ENCODE measurements at places on chromosomes 12 and 14. TPM values are rescaled to one million over a fixed set of nuclear protein-coding genes. Genes with fewer than 3 reads are reported as not detected.

Gene MAP1LC3B2
- 1.2 TPM for total RNA-seq

Gene MYO1A
- 0.26 TPM for total RNA-seq

GRCh38 chr14:49193332-49194065, 392.7 kb downstream of the RPS29 start:
- no peak for DNase-seq

DNA sequence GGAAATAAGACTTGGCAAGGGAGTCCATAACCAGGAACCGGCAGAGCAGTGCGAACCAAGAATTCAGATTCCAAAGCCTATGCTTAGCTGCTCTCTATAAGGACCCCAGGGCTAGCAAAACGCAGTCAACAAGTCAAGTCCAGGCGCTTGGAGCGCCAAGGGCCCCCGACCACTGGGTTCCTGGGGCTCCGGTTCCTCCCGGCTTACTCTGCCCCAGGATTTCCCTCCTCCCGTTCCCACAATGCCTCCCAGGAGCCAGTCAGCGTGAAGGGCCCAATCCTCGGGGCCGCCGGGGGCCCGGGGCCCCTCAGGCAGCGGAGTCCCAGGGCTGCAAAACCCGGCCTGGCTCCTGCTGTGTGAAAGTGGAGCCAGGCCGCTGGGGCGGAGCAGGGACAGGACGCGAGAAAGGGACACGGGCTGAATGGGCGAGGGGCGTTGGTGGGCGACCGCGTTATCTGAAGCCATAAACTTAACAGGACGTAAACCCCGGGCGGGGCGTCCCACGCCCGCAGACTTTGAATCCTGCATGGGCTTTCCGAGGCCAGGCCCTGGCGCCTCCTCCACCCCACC, 1.5 kb downstream of the KRT8 start:
- peak; percentile 84 for DNase-seq

Gene GLIPR1L1
- not detected for total RNA-seq

GRCh38 chr14:103372552-103373304, 12.5 kb upstream of the MARK3 start:
- DNase-seq, result peak; percentile 93

DNA sequence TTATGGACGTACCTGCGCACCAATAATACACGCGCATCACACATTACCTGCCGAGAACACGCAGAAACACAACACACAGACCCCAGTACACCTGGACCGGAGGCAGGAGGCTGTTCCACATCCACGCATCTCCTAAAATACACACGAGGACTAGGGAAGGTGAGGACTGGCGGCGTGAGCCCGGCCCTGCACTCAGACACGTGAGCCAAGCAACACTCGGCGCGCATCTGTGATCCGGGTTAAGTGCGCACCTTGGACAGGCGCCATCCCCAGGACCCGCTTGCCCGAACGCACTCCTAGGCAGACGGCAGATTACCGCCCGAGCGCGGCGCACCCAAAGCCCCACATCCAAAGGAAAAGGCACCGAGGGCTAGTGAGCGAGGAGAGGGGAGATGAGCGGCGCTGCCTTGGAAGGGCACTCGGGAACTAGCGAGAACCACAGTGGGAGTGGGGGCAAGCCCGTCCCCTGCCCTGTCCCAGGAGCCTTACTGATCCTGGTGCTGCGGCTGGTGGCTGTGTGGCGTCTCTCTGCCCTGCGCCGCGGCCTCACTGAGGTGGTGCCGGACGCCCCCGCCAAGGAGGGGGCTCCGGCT, 417 bp downstream of the GLS2 start:
- DNase-seq, result no peak

DNA sequence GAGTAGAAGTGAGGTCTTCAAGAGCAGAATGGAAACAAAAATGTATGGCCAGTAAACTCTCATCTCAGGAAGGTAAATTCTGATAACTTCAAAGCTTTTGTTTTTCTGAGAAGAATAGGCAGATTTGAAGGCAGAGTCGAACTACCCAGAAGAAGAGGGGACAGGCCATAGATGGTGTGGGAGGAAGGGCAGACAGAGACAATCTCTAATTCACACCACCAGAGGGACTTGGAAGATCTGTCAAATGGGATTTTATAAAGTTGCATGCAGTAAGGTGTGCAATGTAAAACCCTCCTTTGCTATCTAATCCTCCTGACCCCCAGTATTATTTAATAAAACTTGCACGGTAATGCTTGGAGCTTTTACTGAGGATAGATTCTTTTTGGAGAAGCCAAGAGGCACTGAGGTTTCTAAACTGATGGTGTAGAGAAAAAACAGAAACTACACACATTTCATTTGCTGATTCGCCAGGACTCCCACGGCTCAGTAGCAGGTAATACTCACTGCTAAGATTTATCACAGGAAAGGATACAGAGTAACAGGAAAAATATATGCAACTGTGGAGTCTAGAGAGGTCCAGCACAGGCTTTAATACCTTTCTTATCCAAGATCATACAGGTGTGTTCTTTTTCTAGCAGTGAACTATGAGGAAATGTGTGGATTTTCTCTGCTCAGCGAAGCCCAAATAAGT, 18.3 kb downstream of the SLC38A2 start:
- DNase-seq, result no peak

GRCh38 chr12:105721051-105721825, 390.7 kb downstream of the C12orf75 start:
- peak; percentile 88 for DNase-seq

- peak; percentile 54 for DNase-seq
Observed at GRCh38 chr14:68099495-68100045, 280.0 kb downstream of the RAD51B start.

DNA sequence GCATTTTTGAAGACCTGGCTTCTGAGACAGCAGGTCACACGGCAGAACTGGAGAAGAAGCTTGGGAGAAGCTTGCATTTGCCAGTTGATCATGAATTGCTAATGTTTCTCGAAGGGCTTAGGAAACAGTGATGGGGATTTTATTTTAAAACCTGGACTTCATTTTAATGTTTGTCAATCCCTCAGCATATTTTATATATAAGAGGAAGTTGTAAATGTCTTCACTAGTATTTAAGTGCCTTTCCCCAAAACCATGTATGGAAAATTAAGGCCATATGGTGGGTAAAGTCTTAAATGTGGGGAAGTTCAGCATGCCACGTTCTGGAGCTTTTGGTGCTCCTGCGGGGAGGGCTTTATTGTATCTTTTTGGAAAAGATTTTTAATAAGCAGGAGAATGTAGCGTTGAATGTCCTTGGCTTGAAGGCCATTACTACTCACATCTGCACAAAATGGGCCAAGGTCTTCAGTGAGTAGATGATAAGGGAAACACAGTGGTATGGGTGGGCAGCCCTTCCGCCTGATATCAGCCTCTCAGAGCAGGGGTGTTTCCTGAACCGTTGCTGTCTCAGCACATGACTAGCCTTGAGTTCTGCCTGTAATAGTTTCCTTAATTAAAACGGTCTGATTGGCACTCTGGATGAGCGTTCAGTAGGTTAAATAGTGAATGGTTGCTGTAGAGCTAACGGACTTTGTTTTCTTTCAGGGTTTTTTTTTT, 511.4 kb downstream of the PCNX1 start:
- no peak for DNase-seq

DNA sequence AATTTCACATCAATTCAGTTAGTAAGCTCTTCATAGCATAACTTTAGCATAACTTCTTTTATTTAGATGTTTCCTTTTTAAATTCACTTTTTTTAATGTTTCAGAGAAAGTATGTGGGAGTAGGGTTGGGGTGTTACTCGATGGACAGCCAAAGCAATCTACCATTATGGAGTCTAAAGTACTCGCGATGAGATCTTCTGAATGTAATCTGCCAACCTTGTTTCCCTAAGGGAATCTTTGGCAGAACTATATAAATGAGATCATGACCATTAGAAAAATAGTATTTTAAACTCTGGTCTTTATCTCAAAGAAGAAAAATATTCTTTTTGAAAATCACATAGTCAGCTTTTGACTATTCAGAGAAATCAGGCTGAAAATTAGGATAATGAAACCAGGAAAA, 103.9 kb downstream of the BBS10 start:
- DNase-seq, result no peak

Gene EXOC3L4
- total RNA-seq, result 0.26 TPM

DNA sequence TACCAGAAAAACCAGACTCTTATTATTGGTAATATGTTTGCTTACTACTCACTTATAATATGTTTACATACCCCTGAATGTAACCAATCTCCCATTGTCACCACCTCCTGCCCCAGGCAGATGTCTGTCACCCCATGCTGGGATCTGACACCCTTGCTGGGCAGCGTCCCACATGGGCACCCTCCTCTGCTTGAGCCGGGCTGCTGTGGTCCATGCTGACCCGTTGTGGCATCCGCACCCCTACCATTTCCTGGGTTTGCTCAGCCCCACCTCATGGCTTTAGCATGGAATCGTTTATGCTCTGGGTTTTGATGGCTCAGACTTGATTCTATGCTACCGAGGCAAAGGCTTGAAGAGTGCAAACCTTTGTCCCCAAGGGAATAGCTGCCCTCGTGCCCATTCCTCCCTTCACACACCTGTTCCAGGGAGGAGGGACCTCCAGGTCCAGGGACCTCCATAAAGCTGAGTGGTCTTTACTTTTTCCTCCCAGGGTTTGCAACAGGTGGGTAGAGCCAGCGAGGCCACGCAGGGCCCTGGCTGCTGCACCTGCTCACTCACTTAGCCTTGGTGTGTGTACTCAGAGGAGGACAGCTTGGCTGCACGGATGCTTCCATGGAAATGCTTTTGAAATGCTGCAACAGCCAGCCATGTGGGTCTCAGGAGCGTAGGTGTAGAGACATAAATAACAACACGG, 68.7 kb downstream of the PRMT8 start:
- no peak for DNase-seq

GRCh38 chr14:22535916-22536315, 53.1 kb downstream of the DAD1 start:
- DNase-seq, result no peak

Gene LRRC9
- not detected for total RNA-seq

GRCh38 chr12:48121522-48121921, 2.4 kb downstream of the PFKM start:
- no peak for DNase-seq

Gene KRT8
- 1.5 TPM for total RNA-seq

- DNase-seq, result no peak
Observed at GRCh38 chr12:105554856-105555255, 224.4 kb downstream of the C12orf75 start.

DNA sequence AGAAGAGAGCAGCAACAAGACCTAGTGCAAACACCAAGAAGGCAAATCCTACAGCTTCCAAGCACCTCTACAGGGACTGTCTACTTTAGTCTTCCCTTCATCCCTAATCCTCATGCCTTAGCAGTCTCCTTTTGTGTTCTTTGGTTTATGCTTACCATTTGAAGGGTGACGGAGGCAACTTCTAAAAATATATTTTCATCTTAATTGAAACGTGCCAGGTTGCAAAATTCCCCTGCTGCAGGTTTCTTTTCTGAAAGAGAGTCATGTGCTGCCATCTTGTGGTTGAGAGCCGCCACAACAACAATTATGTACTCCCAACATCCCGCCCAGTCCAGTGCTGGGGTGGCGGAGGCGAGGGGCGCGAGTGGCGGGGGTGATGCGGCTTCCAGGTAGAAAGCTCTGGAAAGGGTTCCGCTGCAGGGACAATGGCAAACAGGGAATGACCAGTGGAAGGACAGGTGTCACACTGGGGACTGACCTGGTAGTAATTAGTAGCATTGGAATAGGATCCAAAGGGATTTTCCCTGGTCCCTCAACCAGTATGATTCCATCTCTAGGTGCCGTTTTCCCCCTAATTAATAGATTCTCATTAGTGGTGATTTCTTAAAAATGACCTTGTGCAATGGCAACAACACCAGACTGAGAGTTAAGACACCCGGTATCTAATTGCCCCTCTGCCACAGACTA, 80.3 kb upstream of the GNG2 start:
- peak; percentile 70 for DNase-seq

DNA sequence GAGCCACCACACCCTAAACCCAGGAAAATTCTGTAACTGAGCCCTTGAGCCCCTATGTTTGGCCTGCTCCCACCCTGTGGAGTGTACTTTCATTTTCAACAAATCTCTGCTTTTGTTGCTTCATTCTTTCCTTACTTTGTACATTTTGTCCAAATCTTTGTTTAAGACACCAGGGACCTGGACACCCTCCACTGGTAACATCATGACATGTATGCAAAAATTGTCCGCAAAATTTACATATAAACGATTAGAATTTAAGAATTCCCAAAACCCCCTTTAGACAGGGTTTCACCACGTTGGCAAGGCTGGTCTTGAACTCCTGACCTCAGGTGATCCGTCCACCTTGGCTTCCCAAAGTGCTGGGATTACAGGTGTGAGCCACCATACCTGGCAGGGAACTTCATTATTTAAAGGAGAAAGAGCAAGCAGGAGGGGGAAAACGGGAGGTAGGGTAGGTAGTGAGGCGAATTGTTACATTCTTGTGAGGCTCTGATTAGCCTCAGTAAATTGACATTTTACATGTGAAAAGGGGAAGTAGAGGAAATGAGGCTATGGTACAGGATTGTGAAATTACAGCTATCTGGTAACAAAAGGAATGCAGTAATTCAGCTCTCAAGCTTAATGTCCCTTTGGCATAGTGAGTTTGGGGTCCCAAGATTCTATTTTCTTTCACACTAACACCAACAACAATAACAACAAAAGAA, 27.6 kb downstream of the TUBA1A start:
- DNase-seq, result no peak

GRCh38 chr12:90593596-90594295, 361.2 kb downstream of the CCER1 start:
- DNase-seq, result no peak

- no peak for DNase-seq
Observed at GRCh38 chr12:54442099-54442498, 23.0 kb upstream of the ITGA5 start.
